ENCODE measurements at places on chromosomes 5 and 9.

GRCh38 chr5:135386096-135386495 is 12.9 kb downstream of the MACROH2A1 start:
- DNase-seq = no peak

- DNase-seq = no peak
Measured at GRCh38 chr9:89892920-89893319, 288.1 kb downstream of the GADD45G start.

DNA sequence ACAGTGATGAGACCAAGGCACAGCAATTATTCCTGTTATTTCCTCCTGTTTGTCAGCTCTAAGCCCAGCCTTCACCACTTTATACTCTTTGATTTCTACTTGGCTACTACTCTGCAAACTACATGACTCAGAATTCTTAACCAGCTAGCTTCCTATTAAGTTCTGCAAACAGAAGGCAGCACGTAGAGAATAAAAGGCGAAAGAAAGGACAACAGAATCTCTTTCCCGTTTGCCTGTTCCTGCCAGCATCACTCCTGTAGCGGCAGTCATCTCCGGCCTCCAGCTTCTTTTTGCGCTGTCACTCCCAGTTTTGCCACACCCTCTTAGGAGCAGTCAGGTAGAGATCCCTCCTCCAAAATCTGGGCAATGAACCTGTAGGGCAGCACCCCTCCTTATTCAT is 29.9 kb downstream of the DPYSL3 start:
- DNase-seq = no peak

GRCh38 chr9:4549751-4550295 is 59.6 kb downstream of the SLC1A1 start:
- DNase-seq = no peak

GRCh38 chr9:88926781-88927505 is 64.3 kb upstream of the S1PR3 start:
- DNase-seq = no peak

DNA sequence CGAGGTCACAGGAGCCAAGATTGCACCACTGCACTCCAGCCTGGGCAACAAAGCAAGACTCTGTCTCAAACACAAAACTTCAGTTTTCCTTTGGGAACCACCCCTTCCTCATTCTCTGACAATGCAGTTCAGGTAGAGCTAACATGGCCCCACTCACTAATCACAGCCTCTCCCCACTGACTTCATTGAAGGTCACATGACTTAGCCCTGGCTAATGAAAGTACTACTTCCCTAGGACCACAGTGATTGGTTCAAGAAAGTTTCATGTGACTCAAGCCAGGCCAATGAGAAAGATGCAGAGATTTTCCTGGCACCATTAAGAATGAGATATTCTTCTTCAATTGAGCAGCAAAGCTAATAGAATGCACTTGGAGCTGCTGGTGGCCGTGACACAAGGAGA is 67.2 kb upstream of the GPBP1 start:
- DNase-seq = no peak

GRCh38 chr9:29822458-29822857 is 2249.2 kb upstream of the C9orf72 start:
- no peak for DNase-seq

- no peak for DNase-seq
Measured at GRCh38 chr5:30843541-30843940, 349.9 kb upstream of the CDH6 start.

DNA sequence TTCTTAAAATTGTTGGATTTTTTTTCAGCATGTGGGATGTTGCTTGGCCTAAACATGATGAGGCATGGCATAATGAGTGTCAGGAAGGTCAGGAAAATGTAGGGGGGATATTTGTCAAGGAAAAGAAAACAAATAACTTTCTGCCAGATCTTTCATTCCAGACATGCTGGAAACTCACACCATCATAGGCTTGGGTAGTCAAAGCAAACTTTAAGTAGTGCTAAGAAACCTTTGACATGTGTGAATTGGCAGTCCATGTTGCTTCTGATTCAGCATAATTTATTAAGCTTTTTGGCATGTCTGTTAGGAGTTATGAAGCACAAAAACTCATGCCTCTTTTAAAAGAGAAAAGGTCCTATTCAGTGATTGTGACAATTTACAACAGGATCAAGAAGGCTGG is 61.3 kb upstream of the MTAP start:
- no peak for DNase-seq

DNA sequence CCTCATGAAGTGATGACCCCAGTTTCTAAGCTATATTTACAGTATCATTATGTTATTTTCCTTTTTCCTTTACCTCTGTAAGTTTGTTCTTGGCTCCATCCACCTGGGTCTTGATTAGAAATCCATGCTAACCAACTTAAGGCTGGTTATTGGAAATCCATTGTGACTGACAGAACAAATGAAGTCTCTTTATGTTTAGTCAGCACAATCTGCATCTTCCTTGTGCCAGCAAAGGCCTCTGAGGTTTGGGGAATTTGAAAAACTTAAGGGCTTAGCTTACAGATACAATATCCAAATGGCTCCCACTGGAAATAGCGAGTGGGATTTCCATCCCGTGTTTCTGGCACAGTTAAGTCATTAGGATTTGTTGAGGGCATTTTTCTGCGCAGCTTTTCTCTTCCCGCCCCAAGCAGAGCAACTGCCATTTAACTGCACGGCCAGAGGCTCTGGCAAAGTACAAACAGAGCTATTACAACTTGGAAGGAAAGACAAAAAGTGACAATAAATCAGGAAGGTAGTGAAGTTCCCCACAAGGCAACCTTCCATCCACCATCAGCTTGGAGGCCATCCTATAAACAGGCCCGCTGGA is 64.2 kb downstream of the DCP2 start:
- no peak for DNase-seq

- DNase-seq = no peak
Measured at GRCh38 chr5:171750311-171750788, 35.3 kb upstream of the SMIM23 start.

DNA sequence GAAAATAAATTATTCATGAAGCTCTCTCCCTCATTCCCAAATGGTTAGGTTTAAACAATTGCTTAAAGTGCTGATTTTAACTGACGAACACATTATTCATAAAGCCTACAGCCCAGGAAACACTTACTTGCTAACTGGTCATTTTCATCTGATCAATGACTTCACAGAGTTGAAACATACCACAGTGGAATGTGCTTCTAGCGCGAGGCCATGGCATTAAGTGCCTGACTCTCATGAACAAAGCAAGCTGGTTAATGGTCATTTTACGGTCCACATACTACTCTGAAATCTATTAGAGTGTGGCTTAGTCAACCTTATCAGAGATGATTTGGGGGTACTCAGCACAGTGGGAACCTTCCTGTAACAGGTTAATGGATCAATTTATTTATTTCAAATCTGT is 114.6 kb downstream of the MED27 start:
- DNase-seq = no peak

- DNase-seq = no peak
Measured at GRCh38 chr5:168140241-168140640, 151.2 kb upstream of the WWC1 start.

GRCh38 chr5:73381590-73382400 is 66.8 kb downstream of the FOXD1 start:
- DNase-seq = no peak

GRCh38 chr5:178279723-178280438 is 47.3 kb upstream of the PHYKPL start:
- DNase-seq = peak; percentile 41

DNA sequence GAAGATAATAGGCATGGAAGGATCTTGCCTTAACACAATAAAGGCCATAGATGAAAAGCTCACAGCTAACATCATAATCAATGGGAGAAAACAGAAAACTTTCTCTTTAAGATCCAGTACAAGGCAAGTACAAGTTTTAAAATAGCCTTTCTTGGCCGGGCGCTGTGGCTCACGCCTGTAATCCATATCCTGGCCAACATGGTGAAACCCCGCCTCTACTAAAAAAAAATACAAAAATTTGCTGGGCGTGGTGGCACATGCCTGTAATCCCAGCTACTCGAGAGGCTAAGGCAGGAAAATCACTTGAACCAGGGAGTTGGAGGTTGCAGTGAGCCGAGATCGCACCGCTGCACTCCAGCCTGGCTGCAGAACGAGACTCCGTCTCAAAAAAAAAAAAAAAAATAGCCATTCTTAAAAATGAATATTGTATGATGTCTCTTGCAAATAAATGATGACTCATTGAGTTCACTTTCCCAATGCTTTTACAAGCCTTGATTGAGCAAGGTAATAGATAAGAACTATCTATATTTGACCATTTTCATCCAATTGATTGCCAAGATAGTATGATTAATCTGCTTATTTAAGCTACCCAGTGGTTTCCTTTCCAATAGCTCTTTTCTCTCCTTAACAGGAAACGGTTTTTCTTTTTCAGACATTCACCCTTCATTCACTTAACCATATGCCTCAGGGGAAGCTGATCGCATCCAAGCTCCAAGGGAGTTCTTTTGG is 15.8 kb downstream of the CCDC152 start:
- no peak for DNase-seq

DNA sequence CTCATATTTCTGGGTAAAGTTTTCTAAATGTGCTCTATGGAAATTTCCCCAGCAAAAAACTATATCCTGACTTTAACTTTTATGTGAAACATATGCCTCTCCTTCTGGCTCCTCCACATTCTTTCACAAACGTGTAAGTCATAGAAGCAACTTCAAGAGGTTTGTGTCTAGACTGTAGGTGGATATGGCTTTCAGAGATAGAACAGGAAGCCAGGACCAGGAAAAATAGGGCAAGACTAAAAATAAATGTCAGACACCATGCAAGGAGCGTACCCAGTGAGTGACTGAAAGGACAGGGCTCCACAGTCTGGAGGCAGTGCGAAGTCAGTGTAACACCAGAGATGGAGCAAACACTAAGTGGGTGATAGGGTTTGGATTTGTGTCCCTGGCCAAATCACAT is 240.7 kb downstream of the COX7C start:
- DNase-seq = no peak

DNA sequence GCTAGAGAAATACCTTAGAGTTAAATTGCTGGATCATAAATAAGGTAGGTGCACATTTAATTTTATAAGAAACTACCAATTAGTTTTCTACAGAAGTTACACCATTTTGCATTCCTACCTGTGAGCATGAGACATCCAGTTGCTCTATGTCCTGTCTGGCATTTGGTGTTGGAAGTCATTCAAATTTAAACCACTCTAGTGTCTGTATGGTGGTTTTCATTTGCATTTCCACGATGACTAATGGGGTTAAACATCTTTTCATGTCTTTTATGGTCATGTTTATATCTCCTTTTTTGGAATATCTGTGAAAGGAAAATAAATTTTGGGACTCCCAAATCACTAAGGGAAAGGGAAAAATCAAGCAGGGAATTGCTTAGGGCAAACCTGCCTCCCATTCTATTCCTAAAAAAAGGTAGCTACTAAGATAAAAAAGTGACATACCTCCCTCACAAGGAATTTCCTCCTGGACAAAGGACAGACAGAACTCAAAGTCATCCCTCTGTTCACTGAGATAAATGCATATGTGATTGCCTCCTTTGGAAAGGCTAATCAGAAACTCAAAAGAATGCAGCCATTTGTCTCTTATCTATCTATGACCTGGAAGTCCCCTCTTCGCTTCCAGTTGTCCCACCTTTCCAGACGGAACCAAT is 31.6 kb upstream of the ADCY2 start:
- DNase-seq = no peak

- DNase-seq = no peak
Measured at GRCh38 chr5:58459146-58460001, 512 bp downstream of the PLK2 start.

DNA sequence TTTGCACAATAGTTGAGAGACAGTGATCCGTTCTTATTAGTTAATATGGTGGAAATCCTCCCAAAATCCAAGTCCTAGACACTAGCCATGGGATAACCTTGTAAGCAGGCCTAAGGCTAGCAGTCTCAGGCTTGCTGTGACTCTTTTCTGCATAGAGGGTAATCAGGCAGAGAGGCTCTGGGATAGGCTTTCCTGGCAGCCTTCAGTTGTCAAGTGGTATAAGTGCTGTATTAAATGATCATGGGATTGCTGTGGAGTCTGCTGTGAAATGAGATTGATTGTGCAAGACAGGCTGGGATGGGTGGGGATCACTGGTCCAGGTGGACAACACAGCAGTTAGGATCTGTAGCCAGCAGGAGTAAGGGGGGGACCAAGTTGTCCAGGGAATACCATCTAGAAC is 416.4 kb downstream of the TLE4 start:
- DNase-seq = no peak

DNA sequence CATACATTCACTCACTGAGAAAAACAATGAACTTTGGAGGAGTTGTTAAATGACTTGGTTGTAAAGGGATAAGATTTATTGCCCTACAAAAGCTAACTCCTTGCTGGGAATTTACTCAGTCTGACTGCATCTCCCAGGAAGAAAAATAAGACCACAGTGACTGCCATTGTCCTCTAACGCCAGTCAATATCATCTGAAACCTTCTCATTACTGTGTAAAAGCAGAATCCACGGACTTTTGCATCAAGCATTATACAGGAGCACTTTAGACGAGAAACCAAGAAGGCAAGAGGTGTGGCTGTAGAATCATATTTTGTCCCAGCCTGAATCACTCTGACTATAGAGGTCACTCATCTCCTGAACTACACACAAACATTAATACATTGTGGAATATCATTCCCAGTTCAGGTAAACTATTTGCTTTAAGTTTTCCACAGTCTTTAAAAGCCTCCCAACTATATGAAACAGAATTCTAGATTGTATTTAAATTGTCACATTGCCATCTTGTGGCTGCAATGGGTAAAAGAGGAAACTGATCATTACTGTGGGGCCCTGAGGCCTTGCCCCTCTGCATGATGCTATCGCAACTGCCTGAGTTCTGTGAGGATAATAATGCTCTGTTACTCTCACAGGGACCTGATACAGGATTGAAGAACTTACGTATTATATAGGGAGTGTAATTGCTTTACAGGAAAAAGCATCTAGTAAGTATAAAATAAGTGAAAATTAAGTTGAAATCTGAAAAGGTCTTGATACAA is 142.9 kb downstream of the SLCO4C1 start:
- no peak for DNase-seq

DNA sequence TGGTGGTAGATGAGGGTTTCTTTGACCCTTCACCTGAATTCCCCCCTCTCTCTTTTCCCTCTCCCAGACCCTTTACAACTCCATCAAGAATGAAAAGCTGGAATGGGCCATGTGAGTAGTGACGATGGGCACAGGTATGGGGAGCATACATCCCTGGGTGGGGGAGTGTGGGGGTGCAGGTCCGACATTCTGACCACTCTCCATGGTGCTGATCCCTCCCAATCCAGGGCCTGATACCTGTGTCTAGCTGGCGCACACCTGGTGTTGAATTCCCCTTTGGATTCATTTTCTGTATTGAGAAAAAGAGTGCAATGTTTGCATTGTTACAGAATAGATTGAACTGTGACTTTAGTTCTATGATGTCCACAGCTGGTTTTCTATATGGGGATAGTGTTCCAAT is 40.0 kb downstream of the PSD2 start:
- DNase-seq = no peak

- DNase-seq = no peak
Measured at GRCh38 chr9:73667749-73668148, 516.1 kb downstream of the ANXA1 start.
